ENCODE measurements at places on chromosomes 16 and 17. TPM values are rescaled to one million over a fixed set of nuclear protein-coding genes. Genes with fewer than 3 reads are reported as not detected.
A peak's percentile ranks its signal among the peaks of the same experiment; 100 is the strongest.

GRCh38 chr16:22300427-22301071 is 3.3 kb downstream of the POLR3E start:
- peak; percentile 66 for DNase-seq

- DNase-seq: no peak
Measured at GRCh38 chr16:1334739-1335138, 1.3 kb downstream of the BAIAP3 start.

GRCh38 chr17:40317345-40317873 is 8.4 kb downstream of the RARA start:
- DNase-seq: peak; percentile 63

- DNase-seq: no peak
Measured at GRCh38 chr17:52147431-52147830, 11.1 kb downstream of the CA10 start.

DNA sequence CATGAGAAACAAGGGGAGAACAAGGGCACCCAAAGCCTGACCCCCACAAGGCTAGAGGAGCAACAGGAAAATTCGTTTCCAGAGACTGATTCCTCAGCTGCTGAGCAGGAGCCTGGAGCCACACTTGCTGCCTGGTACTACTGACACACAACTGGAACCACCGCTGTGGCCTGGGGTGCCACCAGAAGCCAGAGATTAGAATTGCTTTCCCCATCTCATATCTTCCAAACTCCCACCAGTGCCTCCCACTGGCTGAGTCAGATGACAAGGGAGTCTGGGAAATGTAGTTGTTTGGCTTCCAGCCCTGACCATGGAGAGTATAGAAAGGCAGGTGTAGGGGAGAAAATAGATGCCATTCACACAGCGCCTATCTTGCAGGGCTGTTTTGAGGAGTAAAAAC is 4.1 kb upstream of the TMEM11 start:
- DNase-seq: peak; percentile 77

GRCh38 chr17:75551266-75551665 is 25.8 kb downstream of the LLGL2 start:
- DNase-seq: no peak

RRAD gene
- 0.65 TPM for total RNA-seq

Data from activated CD4-positive, alpha-beta memory T cell treated with anti-CD3 and anti-CD28 coated beads for 36 hours (primary cell).